Amniotic stem cell (primary cell): ENCODE measurements at places on chromosomes 6 and 20.
A peak's percentile ranks its signal among the peaks of the same experiment; 100 is the strongest.

GRCh38 chr6:91447530-91448254, 860.8 kb upstream of the MAP3K7 start:
- no peak for DNase-seq

DNA sequence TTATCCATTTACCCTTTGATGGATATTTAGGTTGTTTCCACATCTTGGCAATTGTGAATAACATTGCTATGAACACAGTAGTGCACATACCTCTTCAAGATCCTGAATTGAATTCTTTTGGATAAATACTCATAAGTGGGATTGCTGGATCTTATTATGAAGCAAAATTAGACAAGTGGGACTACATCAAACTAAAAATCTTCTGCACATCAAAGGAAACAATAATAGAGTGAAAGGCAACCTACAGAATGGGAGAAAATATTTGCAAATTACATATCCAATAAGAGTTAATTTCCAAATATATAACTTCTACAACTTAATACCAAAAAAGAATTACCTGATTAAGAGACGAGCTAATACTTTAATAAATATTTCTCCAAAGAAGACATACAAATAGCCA, 38.4 kb upstream of the BCAS1 start:
- no peak for DNase-seq

GRCh38 chr6:104789770-104790190, 69.9 kb downstream of the HACE1 start:
- peak; percentile 28 for DNase-seq

DNA sequence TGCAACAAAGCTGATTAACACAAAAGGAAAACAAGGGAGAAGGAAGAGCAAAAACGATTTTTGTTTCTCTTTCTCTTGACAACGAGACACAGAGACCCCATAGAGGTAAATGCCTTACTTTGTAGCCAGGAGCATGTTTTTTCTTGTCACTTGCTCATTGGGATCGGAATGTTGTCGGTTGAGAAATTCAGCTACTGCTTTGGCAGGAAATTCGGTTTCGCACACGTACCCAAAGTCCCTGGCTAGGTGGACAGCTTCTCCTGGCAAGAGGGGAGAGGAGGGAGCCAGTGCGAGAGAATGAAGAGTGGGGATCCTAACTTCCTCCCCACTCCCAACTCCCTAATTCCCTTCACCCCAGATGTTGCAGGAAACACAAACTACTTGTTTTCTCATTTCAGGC, 14.5 kb downstream of the TFAP2A start:
- DNase-seq = no peak

GRCh38 chr6:111573131-111573883, 32.4 kb downstream of the TRAF3IP2 start:
- peak; percentile 34 for DNase-seq

DNA sequence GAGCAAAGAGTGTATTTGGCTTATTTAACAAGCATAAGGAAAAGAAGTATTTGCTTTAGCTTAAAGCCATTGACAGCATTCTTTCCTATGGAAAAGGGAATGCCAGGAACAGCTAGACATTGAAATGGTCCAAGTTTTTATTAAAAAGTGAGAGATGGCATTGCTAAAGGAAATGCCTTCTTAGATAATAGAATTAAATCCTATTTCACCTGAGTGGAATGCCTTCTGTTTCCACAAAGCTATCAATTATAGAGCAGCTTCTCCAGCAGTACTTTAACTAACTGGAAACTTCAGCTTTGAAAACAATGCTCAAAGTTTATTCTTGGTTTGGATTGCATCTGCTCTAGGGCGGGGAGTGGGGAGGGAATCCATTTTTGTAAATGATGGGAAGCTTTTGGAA, 85.1 kb upstream of the CNKSR3 start:
- DNase-seq = no peak

DNA sequence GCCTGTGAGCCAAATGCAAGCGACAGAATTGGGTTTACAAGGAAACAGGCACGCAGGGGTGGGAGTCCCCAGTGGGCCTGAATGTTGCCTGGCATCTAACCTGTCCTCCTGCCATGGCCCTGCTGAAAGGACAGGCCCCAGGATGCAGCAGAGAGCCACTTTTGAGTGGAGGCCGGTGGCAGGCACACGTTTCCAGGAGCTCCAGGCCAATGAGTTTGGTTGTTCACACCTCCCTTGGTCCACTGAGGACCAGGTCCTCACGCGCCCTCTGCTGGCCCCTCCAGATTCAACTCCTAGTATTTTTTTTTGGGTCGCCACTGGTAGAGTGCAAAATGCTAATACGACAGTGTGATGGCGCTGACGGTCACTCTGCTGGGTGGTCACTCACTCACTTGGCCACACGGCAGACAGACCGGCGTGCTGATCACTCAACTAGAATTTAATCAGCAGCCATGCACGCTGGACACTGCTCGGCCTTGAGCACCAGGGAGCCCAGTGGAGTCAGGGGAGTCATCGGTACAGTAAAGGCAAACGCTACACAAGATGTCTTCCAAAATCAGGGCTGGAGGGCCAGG, 81.7 kb upstream of the NFATC2 start:
- DNase-seq = no peak

- DNase-seq = no peak
These were observed 237.2 kb upstream of the BMP2 start for GRCh38 chr20:6530254-6530653.

- DNase-seq = no peak
These were observed 39.6 kb downstream of the PDSS2 start for GRCh38 chr6:107419733-107420132.

DNA sequence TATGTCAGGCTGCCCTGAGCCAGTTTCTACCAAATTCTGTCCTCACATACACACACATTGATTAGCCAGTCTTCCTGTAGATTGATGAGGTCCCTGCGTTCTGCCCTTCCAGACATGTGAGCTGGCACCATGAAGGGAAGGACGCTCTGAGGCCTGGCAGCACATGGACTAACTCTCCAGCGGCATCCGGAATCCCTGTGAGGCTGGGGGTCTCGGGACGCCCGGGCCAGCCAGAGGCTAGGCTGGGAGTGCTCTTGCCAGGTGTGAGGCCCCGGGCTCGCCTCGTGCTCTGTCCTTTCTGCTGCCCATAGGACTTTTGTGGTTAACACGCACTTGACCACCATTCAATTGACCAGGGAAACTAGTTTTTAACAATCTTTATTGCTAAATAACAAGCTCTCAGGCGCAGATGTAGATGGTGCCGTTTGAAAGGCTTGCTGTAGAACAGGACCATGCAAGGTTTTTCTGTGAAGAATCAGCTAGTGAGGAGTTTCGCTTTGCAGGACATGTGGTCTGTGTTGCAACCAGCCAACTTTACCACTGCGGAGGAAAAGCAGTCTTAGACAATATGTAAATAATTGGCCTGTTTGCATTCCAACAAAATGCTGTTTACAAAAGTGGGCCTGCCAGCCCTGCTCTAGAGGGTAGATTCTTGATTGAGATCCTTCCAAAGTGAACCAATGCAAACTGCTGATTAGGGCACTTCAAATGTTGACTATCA, 29.3 kb downstream of the FOXF2 start:
- DNase-seq = no peak

GRCh38 chr6:20747991-20748390, 213.7 kb downstream of the CDKAL1 start:
- no peak for DNase-seq

DNA sequence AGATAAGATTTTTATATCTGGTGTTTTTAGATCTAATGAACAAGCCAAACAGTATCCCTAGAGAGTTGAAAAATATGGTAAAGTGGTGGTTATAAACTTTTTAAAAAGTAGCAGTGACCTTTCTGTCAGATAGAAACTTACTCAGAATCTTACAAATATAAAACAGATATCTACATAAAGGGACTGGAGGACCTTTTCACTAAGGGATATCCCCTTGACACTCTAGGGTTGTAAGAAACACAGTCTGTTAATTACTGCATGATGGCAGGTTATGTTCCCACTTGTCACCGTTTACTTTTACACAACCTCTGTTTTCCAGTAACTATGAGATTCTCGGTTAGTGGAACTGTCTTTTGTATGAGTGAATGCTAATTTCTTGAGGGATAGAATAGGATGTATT, 11.5 kb downstream of the CFAP206 start:
- no peak for DNase-seq

- peak; percentile 7 for DNase-seq
These were observed 36.4 kb upstream of the SLC17A4 start for GRCh38 chr6:25717866-25718740.

DNA sequence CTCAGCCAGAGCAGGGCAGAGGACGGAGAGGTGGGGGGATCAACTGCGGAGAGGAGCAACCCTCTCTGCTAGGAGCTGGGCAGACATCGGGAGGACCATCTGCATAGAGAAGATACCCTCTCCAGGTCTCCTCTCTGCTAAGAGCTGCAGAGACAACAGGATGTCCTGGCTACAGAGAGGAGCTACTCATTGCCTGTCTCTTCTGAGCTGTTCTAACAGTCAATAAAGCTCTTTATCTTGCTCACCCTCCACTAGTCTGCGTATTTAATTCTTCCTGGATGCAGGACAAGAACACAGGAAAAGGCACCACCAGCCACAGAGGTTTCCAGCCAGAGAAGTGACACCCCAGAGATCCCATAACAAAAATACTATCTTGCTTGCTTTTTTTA, 871.1 kb upstream of the GJE1 start:
- no peak for DNase-seq

DNA sequence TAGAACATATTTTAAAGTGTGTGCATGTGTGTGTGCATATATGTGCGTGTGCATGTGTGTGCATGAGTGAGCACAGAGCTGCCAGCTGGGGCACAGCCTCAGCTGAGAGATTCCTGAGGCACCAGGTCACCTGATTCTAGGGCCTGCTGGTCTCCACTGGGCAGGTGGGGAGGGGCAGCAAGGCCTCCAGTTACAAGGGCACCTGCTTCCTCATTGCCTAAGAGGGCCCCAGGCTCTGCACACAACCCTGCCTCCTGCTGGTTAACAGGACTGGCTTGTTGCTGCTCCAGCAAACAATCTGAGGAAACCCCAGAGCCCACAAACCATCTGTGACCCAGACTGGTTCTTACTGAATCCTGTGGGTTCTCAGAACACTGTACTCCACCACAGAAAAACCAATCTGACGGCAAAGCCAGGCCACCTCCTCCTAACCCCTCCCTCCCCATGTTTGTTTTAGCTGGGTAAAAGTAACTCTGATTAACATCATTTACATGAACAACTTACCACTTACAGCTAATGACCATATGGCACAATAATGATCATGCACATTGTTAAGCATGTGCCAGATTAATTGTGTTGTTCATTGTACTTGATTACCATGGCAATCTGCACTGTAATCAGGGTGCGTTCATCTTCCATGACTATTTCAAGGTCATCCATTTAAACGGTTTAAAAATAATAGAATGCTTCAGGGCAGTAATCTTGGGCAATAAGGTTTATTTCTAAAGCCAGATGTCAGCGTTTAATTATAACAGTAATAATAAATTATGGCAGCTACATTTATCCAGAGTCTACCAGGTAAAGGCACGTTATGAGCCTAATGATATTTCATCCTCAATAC, 23.1 kb upstream of the UBE2J1 start:
- no peak for DNase-seq

DNA sequence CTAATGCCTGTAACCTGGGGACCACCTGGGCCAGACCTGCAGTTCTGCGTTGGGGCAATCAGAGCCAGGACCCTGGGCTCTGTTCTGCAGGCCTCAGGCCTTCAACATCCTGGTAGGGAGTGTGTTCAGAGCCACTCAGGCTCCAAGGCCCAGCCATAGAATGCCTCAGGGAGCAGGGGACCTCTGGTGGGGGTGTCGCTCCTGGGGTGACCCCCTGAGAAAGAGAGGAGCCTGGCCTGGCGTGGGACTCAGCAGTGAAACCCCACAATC, 12.5 kb downstream of the UCKL1 start:
- no peak for DNase-seq

GRCh38 chr6:21615504-21615903, 22.0 kb downstream of the SOX4 start:
- no peak for DNase-seq

- peak; percentile 44 for DNase-seq
These were observed 13.6 kb downstream of the TRAPPC3L start for GRCh38 chr6:116531675-116532570.

DNA sequence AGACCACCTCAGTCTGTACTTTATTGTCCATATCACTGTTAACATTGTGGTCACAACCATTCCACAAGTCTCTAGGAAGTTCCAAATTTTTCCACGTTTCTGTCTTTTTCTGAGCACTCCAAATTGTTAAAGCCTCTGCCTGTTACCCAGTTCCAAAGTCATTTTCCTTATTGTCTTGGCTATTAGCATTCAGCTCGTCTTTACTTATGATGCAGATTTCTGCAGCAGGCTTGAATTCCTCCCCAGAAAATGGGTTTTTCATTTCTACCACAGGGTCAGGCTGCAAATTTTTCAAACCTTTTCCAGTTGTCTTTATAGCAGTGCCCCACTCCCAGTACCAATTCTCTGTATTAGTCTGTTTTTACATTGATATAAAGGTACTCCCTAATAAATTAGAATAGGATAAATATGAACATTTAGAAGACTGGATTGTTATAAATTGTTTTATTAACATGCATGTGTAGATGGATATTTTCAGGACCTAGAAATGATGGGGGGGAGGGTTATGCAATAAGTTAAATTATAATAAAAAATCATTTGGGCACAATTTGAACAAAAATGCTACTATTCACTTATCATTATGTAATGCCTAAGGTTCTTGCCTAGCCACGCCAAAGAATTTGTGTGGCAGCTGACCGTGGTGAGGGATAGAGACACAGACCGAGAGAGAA, 595.3 kb upstream of the ADGRB3 start:
- no peak for DNase-seq

GRCh38 chr6:17574866-17575560, 25.1 kb upstream of the FAM8A1 start:
- DNase-seq = peak; percentile 79
